ENCODE measurements at places on chromosomes 1 and 21. TPM values are rescaled to one million over a fixed set of nuclear protein-coding genes. Genes with fewer than 3 reads are reported as not detected.

Gene PCP4
- total RNA-seq: 1.9 TPM

Gene CORT
- total RNA-seq: 0.59 TPM

Gene DIO1
- total RNA-seq: not detected

Gene DMRTA2
- 0.42 TPM for total RNA-seq

Gene CNKSR1
- 9.9 TPM for total RNA-seq

Gene PGLYRP3
- total RNA-seq: not detected

Gene FCRL4
- total RNA-seq: not detected

Gene TDRD10
- total RNA-seq: not detected

Gene GMEB1
- total RNA-seq: 21.2 TPM

Gene TAS1R1
- not detected for total RNA-seq

Gene HSPB7
- total RNA-seq: not detected

Gene APOBEC4
- not detected for total RNA-seq

Gene TCP10L
- total RNA-seq: 31.0 TPM

Gene BLZF1
- total RNA-seq: 15.7 TPM

Measured in glutamatergic neuron (in vitro differentiated cells).